ENCODE measurements at places on chromosomes 7 and 10.

GRCh38 chr10:44689368-44689767 is 221.8 kb upstream of the TMEM72 start:
- DNase-seq: no peak

GRCh38 chr7:23607866-23608265 is 10.7 kb downstream of the CCDC126 start:
- DNase-seq: no peak

GRCh38 chr7:26122745-26123144 is 29.3 kb upstream of the NFE2L3 start:
- no peak for DNase-seq

DNA sequence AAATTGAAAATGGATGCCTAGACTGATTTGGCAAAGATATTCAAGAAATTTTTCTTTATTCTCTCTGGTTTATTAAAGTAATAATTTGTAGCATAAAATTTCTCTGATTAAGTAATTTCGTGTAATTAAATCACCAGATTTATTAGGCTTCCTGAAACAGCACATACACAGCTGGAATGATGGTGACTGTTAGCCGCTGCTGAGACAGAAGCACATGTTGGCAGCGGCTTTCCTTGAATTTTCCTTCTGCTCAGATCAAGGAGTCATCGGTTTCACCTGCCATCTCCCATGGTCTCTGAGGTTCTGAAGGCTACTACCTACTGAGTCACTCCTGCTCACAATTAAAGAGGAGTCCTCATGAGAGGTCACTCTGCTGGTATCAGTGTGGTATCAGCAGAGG is 101.5 kb downstream of the GFRA1 start:
- DNase-seq: no peak

GRCh38 chr7:88092676-88092999 is 127.2 kb downstream of the SRI start:
- no peak for DNase-seq

DNA sequence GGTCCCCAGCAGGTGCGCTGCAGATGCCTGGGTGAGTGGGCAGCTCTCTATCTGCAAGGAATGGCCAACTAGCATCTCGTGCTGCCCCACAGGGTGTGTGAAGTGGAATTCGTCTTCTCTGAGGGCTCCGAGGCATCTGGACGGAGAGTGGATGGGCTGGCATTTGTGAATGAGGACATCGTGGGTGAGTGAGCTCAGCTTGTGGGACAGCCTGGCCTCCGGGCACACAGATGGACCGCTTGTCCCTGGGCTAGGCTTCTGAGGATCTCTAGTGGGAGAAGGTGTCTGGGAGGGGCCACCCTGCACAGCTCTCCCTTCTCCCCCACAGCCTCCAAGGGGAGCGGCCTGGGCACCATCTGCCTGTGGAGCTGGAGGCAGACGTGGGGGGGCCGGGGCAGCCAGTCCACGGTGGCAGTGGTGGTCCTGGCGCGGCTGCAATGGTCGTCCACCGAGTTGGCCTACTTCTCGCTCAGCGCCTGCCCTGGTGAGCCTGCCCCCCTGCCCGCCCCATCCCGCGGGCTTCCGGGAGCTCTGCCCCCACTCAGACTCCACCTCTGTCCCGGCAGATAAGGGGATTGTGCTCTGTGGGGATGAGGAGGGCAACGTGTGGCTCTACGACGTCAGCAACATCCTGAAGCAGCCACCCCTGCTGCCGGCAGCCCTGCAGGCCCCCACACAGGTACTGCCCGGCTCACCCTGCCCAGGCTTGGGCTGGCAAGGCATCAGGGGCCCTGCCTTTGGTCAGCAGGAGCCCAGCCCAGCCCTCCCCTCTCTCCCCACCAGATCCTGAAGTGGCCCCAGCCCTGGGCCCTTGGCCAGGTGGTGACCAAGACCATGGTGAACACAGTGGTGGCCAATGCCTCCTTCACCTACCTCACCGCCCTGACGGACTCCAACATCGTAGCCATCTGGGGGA is 6.3 kb downstream of the POLR2J start:
- no peak for DNase-seq

DNA sequence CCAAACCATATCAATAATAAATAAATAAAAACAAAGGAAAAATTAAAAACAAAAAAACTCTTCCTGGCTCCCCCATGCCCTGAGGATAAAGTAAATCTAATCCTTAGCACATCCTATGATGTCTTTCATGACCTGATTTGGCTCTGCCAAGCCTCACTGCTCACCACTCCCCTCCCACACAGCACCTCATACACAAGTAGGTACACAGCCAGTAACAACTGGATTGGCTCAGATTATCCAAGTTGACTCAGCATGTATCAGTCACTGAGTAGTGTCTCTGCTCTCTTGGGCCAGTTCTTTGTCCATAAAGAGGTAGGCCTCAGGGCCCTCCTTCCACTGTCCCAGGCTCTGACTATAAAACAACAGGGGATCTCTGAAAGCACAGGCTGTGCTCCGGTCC is 99.6 kb downstream of the STRA8 start:
- DNase-seq: no peak

DNA sequence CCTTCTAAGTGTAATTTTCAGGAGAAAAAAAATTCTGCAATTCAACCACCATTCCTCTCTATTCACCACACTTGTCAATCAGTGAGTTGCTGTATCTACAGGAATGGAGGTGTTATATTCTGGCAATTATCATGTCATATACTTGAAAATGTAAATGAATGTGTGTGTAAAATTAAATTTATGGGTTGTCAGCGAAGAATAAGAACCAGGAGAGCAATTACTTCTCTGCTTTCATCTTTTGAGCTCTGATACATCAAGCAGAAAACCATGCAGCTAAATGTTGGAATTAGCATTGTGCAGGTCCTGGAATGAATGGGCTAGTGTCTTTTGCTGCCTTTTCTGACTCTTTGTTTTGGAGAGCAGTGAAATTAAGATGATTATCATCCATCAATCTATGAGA is 207.6 kb downstream of the FOXP2 start:
- no peak for DNase-seq

GRCh38 chr7:90621747-90622140 is 25.6 kb downstream of the CDK14 start:
- no peak for DNase-seq

- no peak for DNase-seq
Measured at GRCh38 chr7:47636433-47637175, 54.7 kb upstream of the TNS3 start.

DNA sequence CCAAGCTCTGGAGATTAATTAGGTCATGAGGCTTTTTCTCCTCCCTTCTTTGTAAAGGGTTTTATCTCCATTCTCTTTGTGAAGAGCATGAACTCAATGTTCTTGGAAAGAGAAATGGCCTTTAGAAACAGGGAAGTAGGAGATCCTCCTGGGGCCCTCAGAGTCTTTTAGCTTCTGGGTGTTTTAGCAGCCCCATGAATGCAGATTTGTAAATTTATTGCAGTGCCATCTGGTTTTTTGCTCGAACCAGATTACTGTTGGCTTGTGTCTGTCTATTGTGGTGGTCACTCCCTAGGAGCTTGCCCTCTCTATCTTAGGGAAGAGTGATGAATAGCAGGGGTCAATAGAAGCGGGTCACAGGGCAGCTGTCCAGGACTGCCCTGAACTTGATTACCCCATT is 110.6 kb downstream of the BTRC start:
- no peak for DNase-seq

- no peak for DNase-seq
Measured at GRCh38 chr7:114417290-114417689, 2.7 kb downstream of the FOXP2 start.

GRCh38 chr10:125054669-125055268 is 105.6 kb downstream of the CTBP2 start:
- no peak for DNase-seq

DNA sequence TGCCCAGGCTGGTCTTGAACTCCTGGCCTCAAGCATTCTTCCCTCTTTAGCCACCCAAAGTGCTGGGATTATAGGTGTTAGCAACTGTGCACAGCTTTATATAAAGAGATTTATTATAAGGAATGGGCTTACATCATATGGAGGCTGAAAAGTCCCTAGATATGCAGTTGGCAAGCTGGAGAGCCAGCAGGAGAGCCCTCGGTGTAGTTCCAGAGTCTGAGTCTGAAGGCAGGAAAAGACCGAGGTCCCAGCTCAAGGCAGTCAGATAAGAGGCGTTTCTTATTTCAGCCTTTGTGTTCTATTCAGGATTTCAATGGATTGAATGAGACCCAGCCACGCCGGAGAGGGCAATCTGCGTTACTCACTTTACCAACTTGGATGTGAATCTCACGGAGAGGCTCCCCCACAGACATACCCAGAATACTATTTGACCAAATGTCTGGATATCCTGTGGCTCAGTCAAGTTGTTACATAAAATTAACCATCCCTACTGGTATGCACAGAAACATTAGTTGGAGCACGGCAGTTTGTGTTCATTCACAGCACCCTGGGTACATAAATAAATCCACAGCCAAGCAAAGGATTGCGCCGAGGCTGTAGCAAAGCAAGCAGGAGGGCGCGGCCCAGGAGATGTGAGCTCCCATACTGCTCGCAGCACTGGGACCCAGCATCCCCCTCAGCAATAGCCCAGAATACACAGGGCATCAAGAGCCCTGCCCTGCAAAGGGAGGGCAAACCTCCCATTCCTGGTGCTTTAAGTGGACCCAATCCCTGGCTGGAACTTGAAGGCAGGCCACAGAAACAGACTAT is 158.4 kb upstream of the ZNF32 start:
- DNase-seq: no peak

- no peak for DNase-seq
Measured at GRCh38 chr10:95798096-95798855, 42.3 kb downstream of the ENTPD1 start.

DNA sequence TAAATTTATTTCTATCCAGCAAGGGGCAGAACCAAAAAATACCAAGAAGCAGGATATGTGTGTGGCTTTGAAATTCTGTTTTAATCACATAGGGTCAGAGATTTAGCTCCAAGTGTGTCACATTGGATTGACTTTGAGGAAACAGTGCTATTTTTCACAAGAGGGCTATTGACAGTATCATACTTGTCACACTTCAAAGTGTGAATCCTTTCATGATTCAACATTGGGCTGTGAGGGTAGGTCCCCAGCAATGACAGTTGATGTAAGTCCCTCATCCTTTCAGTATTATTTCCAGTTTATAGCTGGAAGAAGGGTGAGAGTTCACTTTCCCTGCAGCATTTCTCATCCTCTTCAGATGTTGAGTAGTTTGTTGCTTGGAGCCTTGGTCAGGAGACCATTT is 7.4 kb downstream of the CCNY start:
- no peak for DNase-seq

DNA sequence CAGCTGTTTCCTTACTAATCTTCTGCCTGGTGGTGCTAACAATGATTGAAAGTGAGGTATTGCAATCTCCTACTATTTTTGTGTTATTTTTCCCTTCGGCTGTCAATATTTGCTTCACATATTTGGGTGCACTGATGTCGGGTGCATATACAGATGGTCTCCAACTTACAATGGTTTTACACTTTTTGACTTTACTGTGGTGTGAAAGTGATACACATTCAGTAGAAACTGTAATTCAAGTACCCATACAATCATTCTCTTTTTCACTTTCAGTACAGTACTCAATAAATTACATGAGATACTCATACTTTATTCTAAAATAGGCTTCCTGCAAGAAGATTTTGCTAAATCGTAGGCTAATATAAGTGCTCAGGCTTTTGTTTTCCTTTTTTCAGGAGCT is 73.2 kb downstream of the RNF216 start:
- no peak for DNase-seq

GRCh38 chr7:325051-325798 is 35.3 kb downstream of the FOXL3 start:
- no peak for DNase-seq

DNA sequence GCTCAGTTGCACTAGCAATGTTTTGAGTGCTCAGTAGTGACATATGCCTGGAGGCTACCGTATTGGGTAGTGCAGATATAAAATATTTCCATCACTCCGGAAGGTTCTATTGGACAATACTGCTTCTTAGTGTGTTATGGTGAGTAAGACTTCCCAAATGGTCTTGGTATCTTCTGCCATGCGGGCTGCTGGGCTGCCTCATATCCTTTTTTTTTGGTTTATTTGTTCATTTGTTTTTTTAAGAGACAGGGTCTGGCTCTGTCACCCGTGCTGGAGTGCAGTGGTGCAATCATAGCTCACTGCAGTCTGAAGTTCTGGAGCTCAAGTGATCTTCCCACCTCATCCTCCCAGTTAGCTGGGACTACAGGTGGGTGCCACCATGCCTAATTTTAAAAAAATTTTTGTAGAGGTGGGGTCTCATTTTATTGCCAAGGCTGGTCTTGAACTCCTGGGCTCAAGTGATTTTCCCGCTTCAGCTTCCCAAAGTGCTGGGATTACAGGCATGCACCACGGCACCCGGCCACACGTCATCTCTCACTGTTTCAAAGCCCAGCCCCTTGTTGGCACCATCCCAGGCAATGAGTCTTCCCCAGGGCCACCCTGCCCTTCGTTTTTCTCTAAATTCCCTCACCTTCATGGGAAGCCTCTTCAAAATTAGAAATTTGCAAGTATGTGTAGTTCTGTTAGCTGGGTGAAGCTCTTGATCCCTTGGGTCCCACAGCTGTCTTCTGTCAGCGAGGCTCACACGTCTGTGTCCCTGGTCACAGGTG is 111.0 kb upstream of the KLF14 start:
- no peak for DNase-seq

DNA sequence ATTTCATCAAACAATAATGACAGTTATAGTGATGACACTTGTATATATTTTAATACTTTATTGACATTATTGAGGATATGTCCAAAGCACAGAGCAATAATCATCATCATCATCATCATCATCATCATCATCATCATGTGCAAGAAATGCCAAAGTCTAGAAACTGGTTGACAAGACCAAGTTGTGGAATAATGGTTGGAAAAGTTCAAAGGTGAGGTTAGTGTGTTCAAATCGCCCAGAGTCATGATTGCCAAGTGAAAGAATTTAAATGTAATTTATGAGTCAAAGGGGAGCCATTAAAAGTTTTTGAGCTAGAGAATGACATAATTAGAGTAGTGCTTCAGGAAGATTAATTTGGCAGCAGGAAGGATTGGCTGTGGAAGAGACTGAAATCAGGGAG is 852.4 kb downstream of the SORCS1 start:
- DNase-seq: no peak

DNA sequence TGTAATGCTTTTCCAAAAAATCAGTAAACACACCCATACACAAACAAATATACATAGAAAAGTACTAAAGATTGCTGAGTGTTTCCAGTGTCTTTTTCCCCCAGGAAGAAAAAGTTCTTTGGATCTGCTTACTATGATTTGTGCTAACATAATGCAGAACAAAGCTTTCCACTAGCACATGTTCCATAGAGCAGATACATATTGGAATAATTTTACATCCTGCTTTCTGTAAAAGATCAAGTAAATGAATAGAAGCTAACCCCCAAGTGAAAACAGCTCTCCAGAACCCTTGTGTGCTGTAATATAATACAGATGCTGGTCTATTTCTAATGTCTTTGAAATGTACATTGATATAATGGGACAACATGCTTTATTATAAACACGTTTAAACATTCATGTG is 125.5 kb downstream of the PON1 start:
- DNase-seq: no peak

DNA sequence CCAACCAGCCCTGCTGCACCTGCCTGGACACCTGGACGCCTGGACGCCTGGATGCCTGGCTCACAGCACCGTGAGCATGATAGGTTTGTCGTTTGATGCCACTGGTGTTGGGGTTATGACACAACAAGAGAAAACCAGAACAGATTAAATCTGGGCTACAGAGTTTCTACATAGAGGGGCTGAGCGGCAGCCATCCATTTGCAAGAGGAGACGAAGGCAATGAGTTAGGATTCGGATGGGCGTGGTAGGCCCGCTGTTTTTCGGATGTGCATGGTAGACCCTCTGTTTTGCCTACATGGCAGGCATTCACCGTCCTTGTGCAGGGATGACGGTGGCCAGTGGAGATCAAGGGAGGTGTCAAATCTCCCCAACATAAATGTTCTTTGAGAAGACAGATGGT is 121.5 kb upstream of the RNF32 start:
- DNase-seq: no peak

GRCh38 chr10:34333513-34333912 is 481.6 kb downstream of the PARD3 start:
- DNase-seq: no peak
